Kidney (tissue), 22 donors: ENCODE measurements at places on chromosomes 2 and 18. TPM values are rescaled to one million over a fixed set of nuclear protein-coding genes. Genes with fewer than 3 reads are reported as not detected.
A peak's percentile ranks its signal among the peaks of the same experiment; 100 is the strongest.

Gene CYTIP
- total RNA-seq: 24.0 TPM

DNA sequence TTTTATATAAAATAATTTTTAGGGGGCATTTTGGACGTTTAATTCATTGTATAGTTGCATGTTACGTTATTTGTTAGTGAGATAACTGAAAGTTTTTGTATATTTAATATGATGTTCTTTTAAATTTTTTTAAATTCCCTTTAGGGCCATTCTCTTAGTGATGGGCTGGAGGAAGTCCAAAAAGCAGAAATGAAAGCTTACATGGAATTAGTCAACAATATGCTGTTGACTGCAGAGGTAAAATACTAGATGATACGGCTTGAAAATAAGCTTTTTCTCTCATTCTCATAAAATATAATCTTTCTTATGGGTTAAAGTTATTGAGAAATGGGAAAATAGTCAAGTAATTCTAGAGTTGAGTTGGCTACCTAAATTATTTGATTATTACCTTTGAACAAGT, 58.9 kb downstream of the MTX2 start:
- DNase-seq: no peak
- no peaks in the 10 kb centered on the region for H3K27me3 ChIP-seq
- no peak overlapping the region for H3K27ac ChIP-seq
- peaks cover 12% of the 10 kb centered on the region for H3K4me1 ChIP-seq
- H3K36me3 ChIP-seq: no peaks in the 10 kb centered on the region

Gene LHCGR
- not detected for total RNA-seq

Gene CYP27C1
- total RNA-seq: 0.35 TPM

Gene CCDC102B
- 6.8 TPM for total RNA-seq

DNA sequence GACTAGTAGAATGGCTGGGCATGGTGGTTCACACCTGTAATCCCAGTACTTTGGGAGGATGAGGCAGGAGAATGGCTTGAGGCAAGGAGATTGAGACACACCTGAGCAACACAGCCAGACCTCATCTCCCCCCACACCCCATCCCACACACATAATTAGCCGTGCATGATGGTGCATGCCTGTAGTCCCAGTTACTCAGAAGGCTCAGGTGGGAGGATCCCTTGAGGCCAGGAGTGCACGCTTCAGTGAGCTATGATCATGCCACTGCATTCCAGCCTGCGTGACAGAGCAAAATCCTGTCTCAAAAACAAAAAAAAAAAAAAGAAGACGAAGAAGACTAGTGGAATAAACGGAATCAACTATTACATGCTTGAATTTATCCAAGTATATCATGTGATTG, 150.0 kb downstream of the STK39 start:
- H3K4me1 ChIP-seq: no peaks in the 10 kb centered on the region
- H3K27ac ChIP-seq: no peak overlapping the region
- no peaks in the 10 kb centered on the region for H3K27me3 ChIP-seq
- DNase-seq: peak; percentile 71

GRCh38 chr2:101698844-101699754, 1.6 kb downstream of the MAP4K4 start:
- no peaks in the 10 kb centered on the region for H3K27me3 ChIP-seq
- DNase-seq: peak; percentile 14
- no peaks in the 10 kb centered on the region for H3K4me1 ChIP-seq
- H3K27ac ChIP-seq: no peak overlapping the region
- peak overlapping the region; percentile 84 for H3K4me3 ChIP-seq
- H3K36me3 ChIP-seq: no peaks in the 10 kb centered on the region

DNA sequence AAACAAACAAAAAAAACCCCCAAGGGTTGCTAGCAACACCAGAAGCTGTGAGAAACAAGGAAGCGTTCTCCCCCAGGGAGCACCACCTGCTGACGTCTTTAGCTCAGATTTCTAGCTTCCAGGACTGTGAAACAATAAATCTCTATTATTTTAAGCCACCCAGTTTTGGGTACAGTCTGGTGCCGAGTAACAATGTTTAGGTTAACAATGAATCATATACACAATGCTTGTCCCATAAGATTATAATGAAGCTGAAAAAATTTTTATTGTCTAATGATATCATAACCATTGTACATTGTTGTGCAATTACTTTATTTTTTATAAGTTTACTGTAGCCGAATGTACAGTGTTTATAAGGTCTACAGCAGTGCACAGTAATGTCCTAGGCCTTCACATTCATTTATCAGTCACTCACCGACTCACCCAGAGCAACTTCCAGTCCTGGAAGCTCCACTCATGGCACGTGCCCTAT, 72.1 kb upstream of the CAB39 start:
- no peak overlapping the region for H3K27ac ChIP-seq
- no peak for DNase-seq
- no peak overlapping the region for H3K4me3 ChIP-seq
- H3K27me3 ChIP-seq: no peaks in the 10 kb centered on the region
- no peaks in the 10 kb centered on the region for H3K36me3 ChIP-seq
- H3K4me1 ChIP-seq: no peaks in the 10 kb centered on the region

DNA sequence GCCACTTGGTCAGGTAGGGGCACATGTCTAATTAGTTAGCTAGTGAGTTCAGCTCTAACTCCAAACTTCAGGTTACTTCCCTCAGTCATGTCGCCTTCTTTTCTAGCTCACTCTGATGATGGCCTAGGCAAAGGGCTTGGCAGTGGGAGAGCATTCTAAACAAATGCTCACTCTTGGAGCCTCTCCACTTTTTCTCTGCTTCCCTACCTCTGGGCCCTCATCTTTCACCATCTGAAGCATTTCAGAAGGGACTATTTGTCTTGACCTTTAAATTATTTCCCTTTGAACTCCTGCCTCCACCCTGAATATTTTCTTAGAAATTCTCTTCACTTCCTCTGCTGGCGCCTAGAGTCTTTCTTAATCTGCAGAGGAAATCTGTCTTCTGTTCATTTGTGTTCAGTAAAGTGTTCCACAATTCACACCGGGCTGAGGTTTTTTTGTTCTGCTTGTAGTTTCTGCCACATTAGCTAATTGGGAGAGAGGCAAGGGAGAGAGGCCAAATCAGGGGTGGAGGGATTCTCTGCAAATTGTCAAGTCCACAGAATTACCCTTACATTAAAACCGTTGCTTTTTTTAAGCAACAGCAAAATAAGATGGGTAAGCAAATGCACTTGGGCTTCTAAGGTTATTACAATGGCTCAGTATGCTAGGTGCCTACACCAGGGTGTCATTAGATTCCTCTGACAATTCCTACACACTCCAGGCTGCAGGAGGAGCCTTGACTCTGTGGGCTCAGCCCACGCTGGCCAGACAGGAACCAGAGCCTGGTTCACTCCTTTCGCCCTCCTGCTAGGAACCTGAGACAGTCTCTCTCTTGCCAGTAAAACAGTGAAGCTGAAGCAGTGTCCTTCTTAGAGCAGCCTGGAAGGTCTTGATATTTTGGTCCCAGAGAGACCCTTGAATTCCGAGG, 5.5 kb downstream of the MSGN1 start:
- no peaks in the 10 kb centered on the region for H3K36me3 ChIP-seq
- H3K27ac ChIP-seq: no peak overlapping the region
- peak; percentile 83 for DNase-seq
- H3K4me3 ChIP-seq: no peak overlapping the region
- H3K4me1 ChIP-seq: peaks cover 5% of the 10 kb centered on the region
- H3K27me3 ChIP-seq: no peaks in the 10 kb centered on the region

Gene IFIH1
- 21.6 TPM for total RNA-seq

GRCh38 chr2:74005786-74006185, 21.1 kb downstream of the TET3 start:
- H3K4me3 ChIP-seq: no peak overlapping the region
- H3K27ac ChIP-seq: no peak overlapping the region
- no peaks in the 10 kb centered on the region for H3K27me3 ChIP-seq
- no peaks in the 10 kb centered on the region for H3K4me1 ChIP-seq

GRCh38 chr2:71064754-71065621, 3.5 kb upstream of the NAGK start:
- no peaks in the 10 kb centered on the region for H3K27me3 ChIP-seq
- no peak for DNase-seq
- H3K27ac ChIP-seq: no peak overlapping the region
- H3K4me1 ChIP-seq: no peaks in the 10 kb centered on the region
- no peak overlapping the region for H3K4me3 ChIP-seq
- no peaks in the 10 kb centered on the region for H3K36me3 ChIP-seq

- no peaks in the 10 kb centered on the region for H3K4me1 ChIP-seq
- no peaks in the 10 kb centered on the region for H3K27me3 ChIP-seq
- H3K36me3 ChIP-seq: no peaks in the 10 kb centered on the region
Observed at GRCh38 chr2:19652811-19653210, 249.0 kb downstream of the TTC32 start.

DNA sequence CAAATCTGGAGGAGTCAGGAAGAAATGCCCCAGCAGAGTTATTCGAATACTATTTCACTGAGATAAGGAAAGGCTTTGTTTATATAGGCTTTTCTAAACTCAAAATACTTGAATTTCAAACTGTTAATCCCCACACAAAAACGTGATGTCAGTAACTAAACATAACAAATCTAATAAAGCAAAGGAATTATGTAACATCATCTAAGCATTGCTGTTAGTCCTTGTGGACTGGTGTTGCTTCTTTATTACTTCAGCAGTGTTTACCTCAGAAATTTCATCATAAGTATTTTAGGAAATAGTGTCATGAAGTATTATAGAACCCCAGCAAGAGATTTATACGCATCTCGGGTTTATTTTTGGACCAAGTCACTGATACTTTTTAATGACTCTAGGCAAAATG, 19.7 kb upstream of the SANBR start:
- no peaks in the 10 kb centered on the region for H3K27me3 ChIP-seq
- no peaks in the 10 kb centered on the region for H3K36me3 ChIP-seq
- no peak overlapping the region for H3K4me3 ChIP-seq
- no peak for DNase-seq
- H3K4me1 ChIP-seq: no peaks in the 10 kb centered on the region

Gene TMEM163
- 5.9 TPM for total RNA-seq

DNA sequence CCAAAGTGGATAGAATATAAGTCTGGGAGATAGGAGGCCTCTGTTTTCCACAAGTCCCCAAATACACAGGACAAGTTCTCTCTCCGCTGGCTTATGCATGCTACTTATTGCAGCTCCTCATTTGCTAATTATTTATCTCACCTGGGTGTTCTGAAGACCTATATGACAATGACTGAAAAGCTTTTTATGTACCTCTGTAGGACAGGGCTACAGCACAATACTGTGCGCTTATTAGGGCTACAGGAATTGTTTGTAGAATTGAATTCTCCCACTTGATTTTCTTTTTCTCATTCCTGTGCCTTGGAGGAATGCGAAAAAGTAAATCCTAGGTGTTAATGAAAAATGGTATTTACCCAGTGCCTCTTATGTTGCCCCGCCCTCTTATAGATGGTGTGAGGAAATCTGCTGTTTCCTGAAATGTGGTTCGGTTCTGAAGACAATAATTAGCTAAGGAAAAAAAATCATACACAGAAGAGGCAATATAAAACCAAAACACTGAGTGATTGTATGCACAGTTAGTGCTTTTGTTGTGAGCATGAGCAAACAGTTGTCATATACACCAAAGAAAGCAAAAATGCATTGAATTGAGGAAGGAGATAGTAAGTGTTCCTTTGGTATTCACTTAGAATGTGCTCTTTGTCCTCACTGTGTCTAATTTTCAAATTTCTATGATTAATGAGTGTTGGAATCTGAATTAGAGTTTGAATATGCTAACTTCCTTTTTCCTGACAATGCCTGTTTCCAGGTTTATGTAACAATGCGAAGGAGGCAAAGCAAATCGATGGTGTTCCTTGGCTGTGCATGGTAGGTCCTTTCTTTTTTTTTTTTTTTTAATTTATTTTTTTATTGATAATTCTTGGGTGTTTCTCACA, 78.7 kb upstream of the PNPT1 start:
- H3K4me3 ChIP-seq: no peak overlapping the region
- DNase-seq: no peak
- H3K27me3 ChIP-seq: no peaks in the 10 kb centered on the region
- H3K27ac ChIP-seq: no peak overlapping the region
- no peaks in the 10 kb centered on the region for H3K36me3 ChIP-seq

- no peaks in the 10 kb centered on the region for H3K27me3 ChIP-seq
- no peak overlapping the region for H3K27ac ChIP-seq
- H3K4me3 ChIP-seq: no peak overlapping the region
- no peaks in the 10 kb centered on the region for H3K4me1 ChIP-seq
- H3K36me3 ChIP-seq: no peaks in the 10 kb centered on the region
Observed at GRCh38 chr18:22233266-22233665, 63.9 kb downstream of the GATA6 start.
